ENCODE measurements at places on chromosomes 16 and 17.
A peak's percentile ranks its signal among the peaks of the same experiment; 100 is the strongest.

DNA sequence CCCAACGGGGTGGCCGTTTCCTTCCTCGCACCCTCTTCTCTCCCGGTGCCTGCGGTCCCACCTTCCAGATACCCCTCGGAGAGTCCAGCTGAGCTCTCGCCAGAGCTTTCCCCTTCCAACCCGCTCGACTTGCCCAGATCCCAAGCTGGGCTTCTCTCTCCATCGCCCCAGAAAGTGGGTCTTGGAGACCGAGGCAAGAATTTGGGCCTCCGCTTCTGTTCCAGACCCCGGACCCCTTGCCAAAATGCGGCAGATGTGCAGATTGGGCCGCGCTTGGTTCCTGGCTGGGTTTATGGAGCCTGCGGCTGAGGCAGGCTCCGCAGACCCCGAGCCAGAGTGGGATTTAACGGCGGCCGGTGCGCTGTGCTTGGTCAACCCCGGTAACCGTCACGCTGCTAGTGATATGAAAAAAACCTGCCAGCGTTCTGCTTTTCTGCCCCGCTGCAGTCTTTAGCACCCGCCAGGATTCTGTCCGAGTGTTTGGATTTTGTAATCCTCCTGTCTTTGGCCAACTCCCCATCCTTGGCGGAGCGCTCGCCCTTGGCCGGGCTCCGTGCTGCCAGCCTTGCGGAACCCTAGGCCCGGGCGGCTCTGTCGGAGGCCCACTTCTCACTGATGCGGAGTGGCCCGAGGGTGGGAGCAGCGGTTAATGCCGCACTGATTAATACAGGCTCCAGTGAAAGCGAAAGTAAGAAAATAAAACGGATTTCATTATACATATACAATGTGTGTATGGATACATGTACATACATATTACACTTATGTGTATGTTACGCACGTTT, 754 bp upstream of the SLFN11 start:
- no peak for DNase-seq

GRCh38 chr17:69228576-69228975, at the start of gene ABCA10:
TSS of gene ABCA10 (minus strand) at chr17:69228824. CDS start at chr17:69225358, 3,466 bp downstream.
- no peak for DNase-seq

DNA sequence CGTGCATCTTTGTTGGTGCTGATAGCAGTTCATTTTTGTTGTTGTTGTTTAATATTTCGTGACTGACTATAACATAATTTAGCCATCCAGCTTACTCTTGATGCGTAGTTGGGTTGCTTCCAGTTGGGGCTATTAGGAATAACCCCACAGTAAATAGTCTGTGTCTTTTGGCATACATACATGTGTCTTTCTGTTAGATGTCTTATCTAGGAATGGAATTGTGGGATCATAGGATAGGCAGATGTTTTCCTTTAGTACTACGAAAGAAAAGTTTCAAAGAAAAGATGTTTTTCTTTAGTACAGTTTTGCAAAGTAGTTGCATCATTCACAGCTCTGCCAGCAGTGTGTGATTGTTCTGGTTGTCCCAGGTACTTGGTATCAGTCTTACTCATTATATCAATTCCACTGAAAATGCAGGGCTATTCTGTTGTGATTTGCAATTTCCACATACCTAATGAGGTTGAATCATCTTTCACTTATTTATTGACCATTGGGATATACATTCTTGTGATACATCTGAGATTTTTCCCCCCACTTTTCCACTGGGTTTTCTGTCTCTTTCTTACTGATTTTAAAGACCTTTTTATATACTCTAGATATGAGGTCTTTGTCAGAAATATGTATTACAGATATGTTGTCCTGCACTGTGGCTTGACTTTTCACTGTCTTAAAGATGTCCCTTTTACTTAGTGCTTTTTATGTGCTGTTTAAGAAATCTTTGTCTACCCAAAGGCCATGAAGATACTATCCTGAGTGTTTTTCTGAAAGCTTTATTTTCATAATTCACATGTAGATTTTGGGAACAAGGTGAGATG, 173.3 kb downstream of the MRTFB start:
- DNase-seq: no peak

DNA sequence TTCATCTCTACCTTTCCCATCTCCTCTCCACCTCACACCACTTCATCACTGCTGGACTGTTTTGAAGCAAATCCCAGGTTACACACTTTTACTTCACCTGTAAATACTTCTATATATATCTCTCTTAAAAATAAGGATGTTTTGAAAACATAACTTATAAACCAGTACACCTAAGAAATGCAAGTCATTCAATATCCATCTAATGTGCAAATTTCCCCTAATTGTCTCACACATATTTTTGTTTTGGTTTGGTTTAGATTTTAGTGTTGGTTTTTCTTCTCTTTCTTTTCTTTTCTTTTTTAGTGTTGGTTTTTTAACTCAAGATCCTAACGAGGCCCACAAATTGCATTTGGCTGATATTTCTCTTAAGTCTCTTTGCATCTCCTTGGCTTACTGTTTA, 17.9 kb upstream of the ZNF19 start:
- DNase-seq: no peak

GRCh38 chr16:70161350-70161749, 12.2 kb upstream of the CLEC18C start:
- no peak for DNase-seq

DNA sequence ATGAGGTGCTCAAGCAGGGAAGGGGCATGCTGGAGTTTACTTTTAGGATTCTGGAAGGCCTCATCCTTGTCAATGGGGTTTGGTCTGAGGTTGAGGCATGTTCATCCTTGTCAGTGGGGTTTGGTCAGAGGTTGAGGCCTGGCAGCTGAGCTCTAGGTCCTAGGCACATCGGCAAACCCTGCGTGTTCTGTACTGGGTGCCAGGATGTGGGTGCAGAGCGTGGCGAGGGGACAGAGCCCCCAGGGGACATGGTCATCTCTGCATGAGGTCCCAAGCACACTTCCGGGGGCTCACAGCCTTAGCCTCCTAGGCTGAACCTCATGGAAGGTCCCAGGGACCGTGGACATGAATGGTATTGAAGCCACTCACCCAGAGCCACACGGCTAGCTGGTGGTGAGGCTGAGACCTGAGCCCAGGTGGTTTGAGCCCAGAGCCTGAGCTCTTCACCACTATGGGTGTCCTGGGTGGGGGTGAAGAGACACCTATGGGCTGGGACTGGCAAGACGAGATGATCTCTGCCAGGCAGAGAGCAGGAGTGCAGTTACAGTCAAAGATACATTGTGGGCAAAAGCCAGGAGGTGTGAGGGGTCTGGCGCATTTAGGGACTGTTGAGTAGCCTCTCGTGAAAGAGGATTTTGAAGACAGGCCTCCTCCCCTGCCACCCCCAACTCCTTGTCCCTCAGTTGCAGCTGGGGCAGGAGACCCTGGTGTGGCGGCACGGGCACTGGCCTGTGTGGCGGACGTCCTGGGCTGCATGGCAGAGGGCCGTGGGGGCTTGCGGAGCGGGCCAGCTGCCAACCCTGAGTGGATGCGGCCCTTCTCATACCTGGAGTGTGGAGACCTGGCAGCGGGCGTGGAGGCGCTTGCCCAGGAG, 19.3 kb downstream of the FCSK start:
- no peak for DNase-seq

- DNase-seq: no peak
Observed at GRCh38 chr17:66605541-66605940, 229.4 kb upstream of the CACNG5 start.

GRCh38 chr16:27156579-27156978, 46.7 kb upstream of the KDM8 start:
- DNase-seq: no peak

GRCh38 chr17:80811181-80812105, 180.2 kb upstream of the CHMP6 start:
- DNase-seq: no peak

GRCh38 chr17:76250141-76250540, 9.8 kb upstream of the RNF157 start:
- DNase-seq: no peak

- no peak for DNase-seq
Observed at GRCh38 chr17:56681561-56682266, 88.2 kb downstream of the NOG start.

- no peak for DNase-seq
Observed at GRCh38 chr17:20852239-20852989, 190.4 kb downstream of the USP22 start.

GRCh38 chr17:44216173-44216572, 3.3 kb downstream of the UBTF start:
- no peak for DNase-seq

GRCh38 chr16:46896314-46896968, 12.3 kb downstream of the GPT2 start:
- DNase-seq: no peak

DNA sequence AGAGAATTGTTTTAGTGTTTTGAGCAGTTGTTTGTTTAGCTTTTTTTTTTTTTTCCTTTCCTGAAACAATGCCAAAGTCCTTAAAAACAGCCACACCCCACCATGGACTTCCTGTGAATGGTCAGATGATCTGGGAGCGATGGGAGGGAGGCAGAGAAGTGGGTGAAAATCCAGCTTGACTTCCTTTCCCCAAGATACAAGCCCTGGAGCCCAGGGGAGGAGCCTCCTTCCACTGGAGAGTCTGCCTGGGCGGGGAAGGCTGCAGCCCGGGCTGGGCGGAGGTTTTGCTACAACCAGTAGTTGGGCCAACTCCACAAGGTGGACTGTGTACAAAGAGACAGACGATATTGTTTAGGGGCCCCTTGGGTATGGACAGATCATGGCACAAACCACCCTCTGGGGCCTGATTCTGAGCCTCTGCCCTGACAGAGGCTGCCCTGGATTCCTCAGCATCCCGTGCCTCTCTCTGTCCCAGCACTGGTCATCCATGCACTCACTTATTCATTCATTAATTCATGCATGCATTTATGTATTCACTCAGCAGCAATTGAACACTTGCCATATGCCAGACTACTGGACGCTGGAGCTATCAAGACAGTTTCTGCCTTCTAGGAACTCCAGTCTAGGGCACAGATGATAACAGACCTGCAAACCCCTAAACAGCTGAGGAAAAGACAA, 29.8 kb downstream of the WSB1 start:
- DNase-seq: no peak

- no peak for DNase-seq
Observed at GRCh38 chr17:80901319-80901718, 90.3 kb upstream of the CHMP6 start.

- DNase-seq: no peak
Observed at GRCh38 chr17:69518951-69519350, 104.5 kb downstream of the MAP2K6 start.

- no peak for DNase-seq
Observed at GRCh38 chr16:4414187-4414917, 2.0 kb downstream of the CORO7 start.

DNA sequence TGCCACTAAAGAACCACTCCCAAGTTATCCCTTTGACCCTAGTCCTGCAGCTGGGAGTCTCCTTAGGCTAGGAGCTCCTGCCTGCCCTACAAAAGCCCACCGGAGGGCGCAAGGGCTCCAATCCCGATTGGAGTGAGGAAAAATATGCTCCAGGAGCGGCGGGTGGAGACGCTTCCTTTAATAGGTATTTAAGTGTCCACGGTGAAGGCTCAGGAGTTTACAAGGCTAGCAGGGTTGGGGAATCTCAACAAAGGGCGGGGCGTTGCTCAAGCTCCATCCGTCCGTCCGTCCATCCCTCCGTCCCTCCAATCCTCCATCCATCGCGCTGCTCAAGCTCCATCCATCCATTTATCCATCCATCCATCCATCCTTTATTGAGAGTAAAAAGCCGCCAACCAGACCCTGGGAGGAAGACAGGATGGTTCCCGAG, 556 bp upstream of the SPNS1 start:
- peak; percentile 86 for DNase-seq

- DNase-seq: no peak
Observed at GRCh38 chr16:79648826-79649225, 48.3 kb upstream of the MAF start.

GRCh38 chr17:49316889-49317675, 45.0 kb downstream of the ZNF652 start:
- no peak for DNase-seq

- no peak for DNase-seq
Observed at GRCh38 chr17:15392326-15392741, 50.9 kb upstream of the TEKT3 start.

DNA sequence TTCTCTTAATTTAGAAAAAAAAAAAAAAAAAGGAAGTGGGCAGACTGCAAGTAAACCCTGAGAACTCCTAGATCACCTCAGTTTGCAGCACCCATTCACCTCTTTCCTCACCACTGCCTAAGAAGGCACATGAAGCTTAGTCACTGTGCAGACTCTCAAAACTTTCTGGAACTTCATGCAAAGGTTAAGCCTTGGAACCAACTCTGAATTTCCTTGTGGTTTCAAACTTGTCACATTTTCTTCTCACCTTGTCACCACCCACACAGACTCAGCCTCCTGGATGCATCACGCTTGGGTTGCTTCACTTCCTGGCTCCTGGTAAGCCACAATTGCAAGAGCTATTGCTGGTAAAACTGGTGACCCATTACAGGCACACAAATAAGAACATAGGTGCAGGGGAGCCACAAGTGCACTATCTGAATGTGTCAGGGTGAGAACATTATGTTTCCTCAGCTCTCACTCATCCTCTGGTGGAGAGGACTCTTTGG, 15.0 kb upstream of the CPD start:
- DNase-seq: no peak

DNA sequence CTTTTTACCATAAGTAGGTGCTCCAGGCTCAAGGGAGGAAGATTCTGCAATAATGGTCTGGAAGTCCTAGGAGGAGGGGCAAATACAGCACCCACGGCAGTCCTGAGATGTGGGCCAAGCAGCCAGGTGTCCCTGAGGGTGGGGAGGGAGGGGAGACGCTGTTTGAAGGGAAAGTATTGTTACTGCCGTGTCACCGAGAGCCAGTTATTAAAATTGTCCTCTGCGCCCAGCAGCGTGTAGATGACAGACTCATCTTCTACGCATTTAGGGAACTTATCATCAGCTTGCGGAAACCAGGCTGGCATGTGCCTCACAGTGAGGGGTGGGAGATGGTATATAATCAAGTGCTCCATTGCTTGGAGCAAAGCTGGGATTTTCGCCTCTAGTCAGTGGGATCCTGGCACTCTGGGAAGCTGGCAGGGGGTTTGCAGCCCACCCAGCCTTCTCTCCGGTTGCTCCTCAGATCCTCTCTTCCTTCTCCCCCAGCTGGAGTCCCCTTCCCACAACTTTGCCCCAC, 104.6 kb downstream of the OR1D5 start:
- DNase-seq: no peak

DNA sequence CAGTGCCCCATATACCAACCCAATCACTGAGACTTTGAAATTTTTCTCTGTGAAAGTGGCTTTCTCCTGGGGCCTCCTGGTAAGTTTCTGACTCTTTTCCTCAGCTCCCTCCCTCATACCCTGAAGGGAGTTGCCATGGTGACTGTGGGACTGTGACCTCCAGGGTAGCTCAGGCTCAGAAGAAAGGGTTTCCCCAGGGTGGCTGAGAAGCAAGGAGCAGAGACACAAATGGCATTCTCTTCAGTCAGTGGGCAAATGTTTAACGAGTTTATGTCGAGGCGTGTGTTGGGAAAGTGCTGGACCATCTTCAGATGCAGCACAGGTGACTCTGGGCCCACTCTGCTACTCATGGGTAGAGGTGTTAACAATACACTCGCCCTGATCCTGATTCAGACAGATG, 46.8 kb downstream of the MRPS23 start:
- no peak for DNase-seq

GRCh38 chr16:57679767-57680482, 11.8 kb downstream of the ADGRG3 start:
- DNase-seq: no peak
